ENCODE measurements at places on chromosomes 11 and 22.

GRCh38 chr11:62186195-62186594, 3.8 kb upstream of the SCGB1D1 start:
- DNase-seq = no peak

GRCh38 chr11:4647766-4648165, 4.0 kb downstream of the OR51E1 start:
- DNase-seq = no peak

- DNase-seq = no peak
These were observed 97.7 kb downstream of the NXPE2 start for GRCh38 chr11:114775875-114776621.

GRCh38 chr22:49721211-49721763, 106.4 kb downstream of the BRD1 start:
- no peak for DNase-seq

Data from cortex of kidney (tissue), 1 donor.